ENCODE measurements at places on chromosomes 3 and 15.

DNA sequence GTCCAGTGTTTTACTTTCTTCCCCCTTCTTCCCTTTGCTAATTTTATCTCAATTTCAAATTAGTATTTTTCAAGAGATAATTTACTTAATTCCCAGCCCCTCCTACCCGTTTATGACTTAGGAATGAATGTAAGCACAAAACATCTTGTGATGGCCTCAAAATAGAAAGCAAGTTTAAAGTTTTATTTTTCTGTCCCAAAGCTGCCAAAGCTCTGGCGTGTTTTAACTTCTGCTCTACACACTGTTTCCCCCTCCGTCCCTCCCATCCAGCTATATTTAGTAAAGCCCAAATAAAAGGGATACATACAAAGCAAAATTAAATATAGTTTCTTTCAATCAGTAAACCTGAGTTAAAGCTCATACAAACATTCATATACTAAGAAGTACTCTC lies 59.9 kb downstream of the IGF2BP2 start:
- no peak for DNase-seq

- no peak for DNase-seq
Observed at GRCh38 chr15:38930851-38931572, 366.4 kb upstream of the RASGRP1 start.

- DNase-seq, result no peak
Observed at GRCh38 chr3:139745831-139746230, 68.1 kb upstream of the NMNAT3 start.

- no peak for DNase-seq
Observed at GRCh38 chr3:177596248-177596815, 399.1 kb upstream of the TBL1XR1 start.

- DNase-seq, result no peak
Observed at GRCh38 chr3:49339581-49339940, 292 bp downstream of the USP4 start.

GRCh38 chr3:152176998-152177397 lies 91.7 kb upstream of the MBNL1 start:
- DNase-seq, result no peak

DNA sequence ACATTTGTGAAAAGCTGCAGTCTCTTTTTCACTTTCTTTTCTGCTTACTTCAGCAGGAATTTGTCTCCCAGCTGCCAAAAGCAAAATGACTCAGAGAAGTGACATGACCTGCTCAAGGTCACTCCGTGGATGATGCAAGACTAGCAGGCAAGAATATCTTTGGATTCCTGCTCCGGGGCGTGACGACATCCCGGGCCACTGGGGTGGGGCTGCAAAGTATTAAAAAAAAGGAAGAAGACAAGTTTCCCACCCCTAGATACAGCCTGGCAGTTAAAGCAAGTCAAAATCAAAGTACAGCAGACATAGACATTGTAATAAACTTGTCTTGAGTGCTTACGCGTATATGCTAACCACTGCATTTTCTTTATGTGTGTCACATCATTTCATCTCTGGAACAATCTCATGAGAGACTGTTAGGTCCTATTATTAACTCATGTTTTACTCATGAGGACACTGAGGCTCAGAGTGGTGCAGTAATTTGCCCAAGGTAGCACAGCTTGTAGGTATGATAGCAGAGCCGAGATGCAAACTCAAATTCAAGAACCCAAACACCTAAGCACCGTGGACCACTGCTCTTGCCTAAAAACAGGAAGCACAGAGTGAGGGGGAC lies 485.2 kb upstream of the PROK2 start:
- no peak for DNase-seq

GRCh38 chr15:85475711-85476110 lies 95.3 kb downstream of the AKAP13 start:
- DNase-seq, result no peak

DNA sequence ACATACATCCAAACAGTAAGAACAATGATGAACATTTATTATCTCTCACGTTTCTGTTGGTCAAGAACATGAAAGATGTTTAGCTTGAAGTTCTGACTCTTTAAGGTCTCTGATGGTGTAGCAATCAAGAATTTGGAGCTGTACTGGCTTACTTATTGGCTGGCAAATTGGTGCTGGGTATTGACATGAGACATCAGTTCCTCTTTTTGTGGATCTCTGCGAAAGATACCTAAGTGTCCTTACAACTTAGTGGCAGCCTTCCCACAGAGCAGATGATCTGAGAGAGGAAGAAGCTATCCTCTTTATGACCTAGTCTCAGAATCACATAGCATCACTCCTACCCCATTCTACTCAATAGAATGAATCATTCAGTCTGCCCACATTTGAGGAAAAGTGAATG lies 309.8 kb upstream of the DCBLD2 start:
- DNase-seq, result no peak

DNA sequence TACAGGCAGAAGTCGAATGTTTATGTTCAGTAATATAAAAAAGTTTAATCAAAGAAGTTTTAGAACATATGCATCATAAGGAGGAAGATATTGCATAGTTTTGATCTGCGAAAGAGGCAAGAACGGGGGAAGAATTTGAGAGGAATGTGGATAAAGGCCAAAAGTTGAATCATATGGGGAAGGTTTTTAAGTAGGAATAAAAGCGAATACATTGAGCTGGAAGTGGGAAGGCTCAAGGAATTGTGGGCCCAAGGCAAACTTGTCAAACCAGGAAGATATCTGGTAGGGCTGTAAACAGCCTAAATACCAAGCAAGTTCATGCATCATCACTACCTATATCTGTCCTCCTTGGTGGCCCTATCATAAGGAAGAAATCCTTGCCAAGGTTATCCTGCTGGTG lies 186.9 kb downstream of the MAGI1 start:
- DNase-seq, result no peak

GRCh38 chr3:52810923-52811322 lies 16.3 kb downstream of the ITIH3 start:
- DNase-seq, result no peak

DNA sequence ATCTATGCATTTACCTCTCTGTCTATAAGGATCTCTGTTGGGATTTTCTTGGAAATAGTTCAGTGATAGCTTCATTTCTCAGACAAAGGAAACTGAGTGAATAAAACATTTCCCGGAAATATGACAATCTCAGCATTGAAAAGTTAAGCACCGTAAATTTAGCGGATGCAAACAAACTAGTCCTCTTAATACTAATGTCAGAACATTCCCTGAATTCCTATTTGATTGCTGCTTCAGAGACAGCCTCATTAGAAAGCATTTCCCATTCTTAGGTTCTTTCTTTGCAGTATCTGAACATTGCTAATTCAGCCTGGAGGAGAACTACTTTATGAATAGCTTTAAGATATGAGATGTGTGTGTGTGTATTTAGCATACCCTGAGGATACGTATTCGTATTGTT lies 101.3 kb downstream of the NR2F2 start:
- DNase-seq, result no peak

DNA sequence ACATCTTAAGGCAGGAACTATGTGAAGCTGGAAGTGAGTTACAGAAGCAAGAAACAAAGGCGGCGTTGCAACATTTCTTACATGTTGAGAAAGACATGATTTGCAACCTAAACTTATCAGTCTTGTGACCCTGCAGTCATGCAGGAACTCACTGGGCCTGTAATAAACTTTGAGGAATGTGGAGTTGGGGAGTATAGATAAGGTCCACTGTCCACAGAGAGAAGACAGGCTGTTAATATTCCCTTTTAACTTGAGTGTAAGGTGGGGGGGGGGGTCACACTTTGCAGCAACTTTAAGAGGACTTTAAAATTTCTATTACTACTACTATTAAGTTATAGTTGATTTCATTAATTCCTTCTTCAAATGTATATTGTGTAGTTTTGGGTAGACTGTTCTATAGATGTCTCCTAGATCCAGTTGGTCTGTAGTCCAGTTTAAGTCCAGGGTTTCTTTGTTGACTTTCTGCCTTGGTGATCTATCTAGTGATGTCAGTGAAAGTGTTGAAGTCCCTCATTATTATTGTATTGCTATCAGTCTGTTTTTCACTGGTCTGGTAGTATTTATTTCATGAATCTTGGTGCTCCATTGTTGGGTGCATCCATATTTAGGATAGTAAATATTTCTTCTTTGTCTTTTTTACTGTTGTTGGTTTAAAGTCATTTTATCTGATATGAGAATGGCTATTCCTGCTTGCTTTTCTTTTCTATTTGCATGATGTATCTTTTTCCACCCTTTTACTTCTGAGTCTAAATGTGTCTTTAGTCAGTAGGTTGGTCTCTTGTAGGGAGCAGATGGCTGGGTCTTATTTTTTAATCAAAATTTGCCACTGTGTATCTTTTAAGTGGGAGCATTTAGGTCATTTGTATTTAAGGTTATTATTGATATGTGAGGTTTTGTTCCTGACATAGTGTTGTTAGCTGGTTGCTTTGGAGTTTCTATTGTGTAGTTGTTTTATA lies 15.6 kb upstream of the FAM98B start:
- no peak for DNase-seq

DNA sequence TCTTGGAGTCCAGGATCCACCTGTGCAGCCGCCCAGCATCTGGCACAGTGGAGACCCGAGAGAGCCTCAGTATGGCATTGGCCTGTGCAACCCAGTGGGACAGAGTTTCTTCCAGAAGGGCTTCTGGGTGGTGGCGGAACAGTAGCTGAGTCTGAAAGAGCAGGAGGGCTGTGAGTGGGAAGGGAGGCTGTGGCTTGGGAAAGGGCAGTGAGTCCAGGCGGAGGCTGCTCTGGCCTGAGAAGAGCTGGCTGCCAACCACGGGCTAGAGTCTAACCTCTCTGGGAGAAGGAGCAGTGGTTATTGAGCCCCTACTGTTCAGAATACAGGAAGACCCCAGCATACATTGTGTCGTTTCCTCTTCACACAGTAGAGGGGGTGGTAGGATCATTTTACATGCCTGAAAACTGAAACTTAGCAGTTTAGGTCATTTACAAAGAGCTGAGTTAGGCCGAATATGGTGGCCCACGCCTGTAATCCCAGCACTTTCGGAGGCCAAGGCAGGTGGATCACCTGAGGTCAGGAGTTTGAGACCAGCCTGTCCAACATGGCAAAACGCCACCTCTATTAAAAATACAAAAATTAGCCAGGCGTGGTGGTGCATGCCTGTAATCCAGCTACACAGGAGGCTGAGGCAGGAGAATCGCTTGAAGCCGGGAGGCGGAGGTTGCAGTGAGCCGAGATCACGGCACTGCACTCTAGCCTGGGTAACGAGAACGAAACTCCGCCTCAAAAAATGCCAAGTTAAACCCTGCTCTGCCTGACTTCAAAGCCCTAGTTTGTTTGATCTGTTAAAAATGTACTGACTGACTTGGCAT lies 3.2 kb downstream of the AEN start:
- no peak for DNase-seq

DNA sequence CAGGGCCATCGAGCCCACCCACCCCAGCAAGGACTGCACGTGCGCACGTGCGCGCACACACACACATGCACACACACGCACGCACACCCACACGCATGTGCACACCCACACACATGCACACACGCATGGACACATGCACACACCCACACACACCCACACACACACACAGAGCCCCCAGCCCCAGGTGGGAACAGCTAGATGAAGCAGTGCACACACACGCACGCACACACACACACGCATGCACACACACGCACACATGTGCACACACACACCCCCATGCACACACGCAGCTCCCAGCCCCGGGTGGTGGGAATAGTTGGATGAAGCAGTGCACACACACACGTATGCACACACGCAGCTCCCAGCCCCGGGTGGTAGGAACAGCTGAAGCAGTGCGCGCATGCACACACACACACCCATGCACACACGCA lies 158.6 kb downstream of the XXYLT1 start:
- no peak for DNase-seq

- DNase-seq, result no peak
Observed at GRCh38 chr15:74295800-74296199, 59.7 kb downstream of the CCDC33 start.

DNA sequence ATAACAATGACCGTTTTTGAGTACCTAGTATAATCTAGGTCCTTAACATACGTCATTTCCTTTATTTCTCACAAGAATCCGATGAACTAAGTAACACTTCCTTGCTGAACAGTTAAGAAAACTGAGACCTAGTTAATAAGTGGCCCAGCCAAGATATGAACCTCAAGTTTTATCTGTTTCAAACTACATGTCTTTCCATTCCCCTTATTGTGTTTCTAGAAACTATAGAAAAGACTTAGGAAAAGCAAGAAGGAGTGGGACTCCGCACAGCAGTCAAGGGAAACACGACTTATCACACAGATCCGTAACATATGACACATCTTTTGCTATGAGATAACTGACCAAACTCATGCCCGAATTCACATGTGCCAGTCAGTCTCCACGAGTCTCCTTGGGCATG lies 221.2 kb upstream of the ADAMTS9 start:
- DNase-seq, result no peak

DNA sequence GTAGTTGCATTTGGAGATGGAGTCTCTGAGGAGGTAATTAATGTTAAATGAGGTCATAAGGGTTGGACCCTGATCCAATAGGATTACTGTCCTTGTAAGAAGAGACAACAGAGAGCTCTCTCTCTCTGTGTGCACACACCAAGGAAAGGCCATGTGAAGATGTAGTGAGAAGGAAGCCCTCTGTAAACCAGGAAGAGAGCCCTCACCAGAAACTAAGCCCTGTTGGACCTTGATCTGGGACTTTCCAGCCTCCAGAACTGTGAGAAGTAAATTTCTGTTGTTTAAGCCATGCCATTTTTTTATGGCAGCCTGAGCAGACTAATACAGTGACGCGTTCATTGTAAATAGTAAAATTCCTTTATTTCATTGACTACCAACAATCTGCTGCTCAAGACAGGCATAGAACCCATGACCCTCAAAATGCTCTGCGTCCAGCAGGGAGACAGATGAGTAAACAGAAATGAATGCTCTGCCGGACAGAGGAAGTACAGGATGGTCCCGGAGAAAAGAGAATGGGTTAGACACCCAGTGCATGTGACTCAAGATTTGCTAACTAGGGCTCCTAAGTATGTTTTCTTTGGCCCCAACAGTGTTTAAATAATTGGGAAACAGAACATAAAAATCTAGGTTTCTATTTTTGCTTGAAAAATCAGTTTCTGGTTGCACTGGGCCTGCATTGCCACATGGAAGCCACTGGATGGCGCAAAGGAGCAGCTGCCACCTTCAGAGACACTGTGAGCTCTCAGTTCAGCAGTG lies 37.9 kb upstream of the TNFAIP8L3 start:
- no peak for DNase-seq

- DNase-seq, result no peak
Observed at GRCh38 chr3:134928819-134929218, 133.8 kb downstream of the EPHB1 start.

- no peak for DNase-seq
Observed at GRCh38 chr3:42892169-42892568, 13.8 kb upstream of the ZNF662 start.

DNA sequence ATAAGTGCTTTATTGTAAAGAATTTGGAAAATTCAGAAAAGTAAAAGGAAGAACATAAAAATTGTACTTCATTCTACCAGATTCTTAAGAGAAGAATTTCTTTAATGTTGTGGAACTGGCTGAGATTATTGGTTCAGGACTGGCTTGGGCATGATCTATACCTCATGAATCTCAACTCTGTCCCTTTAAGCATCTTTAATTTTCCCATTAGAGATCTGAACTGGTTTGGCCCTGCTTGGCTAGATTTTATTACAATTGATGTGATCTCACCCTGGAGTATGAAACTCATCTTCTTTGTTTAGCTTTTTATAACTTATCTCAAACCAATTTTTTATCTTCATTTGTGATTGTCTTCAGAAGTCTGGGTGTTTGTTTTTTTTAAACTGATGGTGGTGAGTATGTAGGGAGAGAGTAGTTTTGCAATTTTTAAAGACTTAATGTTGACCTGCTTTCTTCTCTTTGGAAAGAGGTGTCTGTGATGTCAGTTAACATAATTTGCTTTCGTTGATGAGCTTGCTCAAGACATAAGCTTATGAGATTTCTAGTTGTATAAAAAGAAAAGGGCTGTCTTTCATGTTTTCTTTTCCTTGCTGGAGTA lies 61.9 kb downstream of the ZNF609 start:
- no peak for DNase-seq
